ENCODE measurements at places on chromosomes 16 and 17.
A peak's percentile ranks its signal among the peaks of the same experiment; 100 is the strongest.

DNA sequence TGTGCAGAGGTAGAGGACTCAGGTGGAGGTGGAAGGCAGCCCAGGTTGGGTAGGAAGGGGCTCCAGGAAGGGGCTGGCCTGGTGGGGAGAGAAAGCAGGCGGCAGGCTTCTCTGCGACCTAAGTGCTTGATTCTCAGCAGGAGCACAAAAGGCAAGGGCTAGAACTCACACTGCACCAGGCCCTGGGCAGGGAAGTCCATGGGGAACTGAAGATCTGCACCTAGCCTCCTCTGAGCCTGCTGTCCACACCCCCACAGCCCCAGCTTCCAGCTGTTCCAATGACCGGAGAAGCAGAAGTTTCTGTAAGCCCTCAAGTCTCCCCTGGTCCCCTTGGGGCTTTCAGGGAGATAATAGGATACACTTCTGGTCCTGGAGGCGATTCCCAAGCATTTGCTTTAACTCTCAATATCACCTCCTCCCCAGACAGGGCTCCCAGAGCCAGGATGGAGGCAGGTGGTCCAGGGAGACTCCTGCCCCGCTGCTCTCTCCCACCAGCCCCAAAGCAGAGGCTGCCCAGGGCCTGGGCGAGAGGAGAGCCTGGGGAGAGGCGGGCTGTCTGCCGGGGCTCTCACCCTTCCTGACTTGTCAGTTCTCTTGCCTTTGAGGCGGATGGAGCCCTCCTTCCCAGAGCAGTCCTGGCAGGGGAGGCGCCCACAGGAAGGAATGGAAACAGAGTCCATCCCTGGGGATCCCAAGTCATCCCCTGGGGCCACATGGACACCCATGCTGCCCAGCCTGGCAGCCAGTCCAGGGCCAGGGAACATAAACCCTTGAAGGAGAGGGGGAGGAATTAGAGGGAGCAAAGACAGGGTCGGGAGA, 126.0 kb downstream of the RBFOX3 start:
- DNase-seq = no peak

- DNase-seq = no peak
Observed at GRCh38 chr17:62121025-62121730, 56.1 kb upstream of the MED13 start.

DNA sequence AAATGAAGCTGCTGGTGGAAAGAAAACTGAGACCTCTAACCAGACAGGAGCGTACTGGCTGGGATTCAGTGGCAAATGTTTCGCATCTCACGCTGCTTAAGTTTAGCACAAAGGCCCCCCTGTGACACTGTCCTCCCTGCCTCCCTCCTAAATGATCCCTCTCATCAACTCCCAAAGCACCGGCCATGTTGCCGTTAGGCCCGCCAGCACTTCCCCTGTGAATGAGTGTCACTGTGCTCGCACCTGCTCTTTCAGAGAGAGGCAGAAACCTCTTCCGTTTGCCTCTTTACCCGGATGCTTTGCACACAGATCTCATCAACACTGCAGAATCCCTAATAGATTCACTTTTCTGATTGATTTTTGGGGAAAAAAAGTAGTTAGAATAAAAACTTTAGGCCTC, 26.5 kb downstream of the MBTPS1 start:
- no peak for DNase-seq

DNA sequence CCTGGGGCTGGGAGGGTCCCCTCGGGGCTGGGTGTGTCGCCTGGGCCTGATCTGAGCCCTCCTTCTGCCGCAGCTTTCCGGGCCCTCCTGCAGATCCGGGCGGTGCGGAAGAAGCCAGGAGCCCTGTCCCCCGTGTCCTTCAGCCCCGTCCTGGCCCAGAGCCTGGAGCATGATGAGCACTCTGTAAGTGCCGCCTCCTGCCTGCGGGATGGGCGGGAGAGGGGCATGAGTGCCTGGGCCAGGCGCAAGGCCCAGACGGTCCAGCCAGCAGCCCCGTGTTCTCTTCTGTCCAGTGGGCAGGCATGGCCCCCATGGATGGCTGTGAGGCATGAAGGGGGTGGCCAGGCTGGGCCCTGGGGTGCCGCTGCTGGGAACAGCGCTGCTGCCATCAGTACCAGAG, 16.0 kb upstream of the NUDT16L1 start:
- no peak for DNase-seq

GRCh38 chr17:29252101-29252791, 5.6 kb downstream of the CRYBA1 start:
- DNase-seq = no peak

DNA sequence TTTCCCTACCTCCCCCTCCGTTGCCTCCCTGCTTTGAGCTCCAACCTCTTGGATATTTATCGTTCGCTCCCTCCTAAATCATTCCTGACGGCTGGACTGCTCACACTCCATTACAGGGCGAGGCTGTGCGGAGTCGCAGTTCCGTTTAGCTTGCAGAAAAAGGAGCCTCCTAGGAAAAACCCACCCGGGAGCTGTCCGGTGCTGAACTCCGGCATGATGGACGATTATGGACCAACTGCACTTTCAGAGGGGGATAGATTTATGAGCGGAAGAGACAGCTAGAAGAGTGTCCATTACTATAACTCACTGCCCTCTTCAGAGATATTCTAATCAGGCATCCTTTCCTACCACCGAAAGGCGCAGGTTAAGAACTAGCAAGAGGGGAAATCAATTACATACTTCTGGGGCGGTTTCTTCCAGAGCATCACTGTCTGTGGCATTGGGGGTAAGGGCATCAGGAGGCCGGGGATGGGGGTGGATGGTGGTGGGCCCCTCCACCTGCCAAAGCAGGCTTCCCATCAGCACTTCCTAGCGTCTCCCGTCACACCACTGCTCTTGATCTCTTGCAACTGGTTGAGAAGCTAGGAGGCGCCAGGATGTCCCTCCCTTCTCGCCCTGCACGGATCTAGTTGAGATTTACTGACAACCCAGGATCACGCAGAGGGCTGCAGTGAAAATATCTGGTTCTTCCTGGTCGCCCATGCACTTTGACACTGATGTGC, 251.2 kb downstream of the ENGASE start:
- DNase-seq = peak; percentile 79

GRCh38 chr16:62732092-62732491, 695.9 kb upstream of the CDH8 start:
- DNase-seq = no peak

- no peak for DNase-seq
Observed at GRCh38 chr16:15640966-15641365, 2.0 kb downstream of the MARF1 start.

- no peak for DNase-seq
Observed at GRCh38 chr17:80036715-80037477, 454 bp downstream of the CCDC40 start.

DNA sequence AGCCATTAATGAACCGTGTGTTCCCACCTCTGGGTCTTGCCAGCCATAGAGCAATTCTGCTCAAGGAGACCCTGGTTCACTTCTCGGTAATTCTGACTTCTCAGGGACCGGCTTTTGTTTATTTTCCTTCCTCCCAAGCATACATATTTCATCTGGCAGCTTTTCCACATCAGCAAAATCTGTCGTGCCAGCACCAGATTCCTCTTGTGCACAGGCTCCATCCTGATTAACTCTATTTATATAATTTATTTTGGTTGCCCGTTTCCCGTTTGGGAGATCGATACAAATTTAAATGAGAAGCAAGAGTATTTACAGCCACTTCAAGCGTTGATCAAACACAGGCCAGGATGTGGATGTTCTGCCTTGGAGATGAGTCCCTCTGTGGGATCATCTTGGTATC, 161.9 kb upstream of the XYLT1 start:
- no peak for DNase-seq

GRCh38 chr17:39963829-39964228, 1.0 kb downstream of the GSDMA start:
- DNase-seq = no peak

GRCh38 chr16:50841081-50841886, 99.4 kb downstream of the CYLD start:
- DNase-seq = no peak

DNA sequence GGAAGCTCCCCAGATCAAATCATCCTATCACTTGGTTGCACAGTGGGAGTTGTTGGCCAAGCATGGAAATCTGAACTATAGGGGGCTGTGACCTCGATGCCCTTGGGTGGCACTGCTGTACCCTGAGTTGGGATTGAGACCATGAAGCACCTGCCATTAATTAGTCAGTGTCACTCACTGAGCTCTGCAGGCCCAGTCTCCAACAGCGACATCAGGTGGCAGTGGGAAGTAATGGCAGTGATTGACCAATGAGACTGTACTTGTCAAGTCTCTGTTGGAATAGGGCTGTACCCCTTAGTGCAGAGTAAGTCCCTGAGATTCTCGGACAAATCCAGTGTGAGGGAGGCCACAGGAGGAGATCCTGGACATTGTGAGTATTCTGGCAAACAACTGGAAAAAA, 118.0 kb upstream of the RPL38 start:
- DNase-seq = no peak

DNA sequence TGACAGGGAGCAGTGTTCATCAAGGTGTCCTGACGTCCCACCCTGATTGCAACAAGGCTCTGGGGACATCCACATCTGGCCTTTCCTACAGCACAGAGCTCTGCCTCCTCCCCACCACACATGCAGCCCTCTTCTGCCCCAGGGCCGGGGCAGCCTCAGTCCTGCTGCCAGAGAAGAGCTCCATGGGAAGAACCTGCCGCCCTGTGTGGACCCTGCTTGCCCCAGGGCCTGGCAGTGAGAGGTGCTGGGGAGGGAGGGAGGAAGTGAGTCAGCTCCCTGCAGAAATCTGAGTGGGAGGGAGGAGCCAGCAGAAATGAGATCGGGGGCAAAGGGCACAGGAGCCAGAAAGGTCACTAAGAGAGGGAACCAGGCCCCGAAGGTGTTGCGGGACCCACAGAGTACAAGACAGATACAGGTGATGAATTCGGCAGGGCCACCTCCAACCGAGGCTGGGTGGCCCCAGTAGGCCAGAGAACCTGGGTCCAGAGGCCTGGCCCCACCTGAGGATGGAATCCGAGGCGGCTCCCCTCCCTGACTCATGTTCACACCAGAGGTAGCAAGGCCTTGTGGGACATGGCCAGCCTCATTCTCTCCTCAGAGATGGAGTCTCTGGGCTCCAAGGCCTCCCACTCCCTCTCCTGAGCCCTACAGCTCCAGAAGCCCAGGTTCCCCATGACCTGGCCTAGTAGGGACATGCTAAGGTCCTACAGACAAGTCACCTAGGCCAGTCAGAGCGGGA, 24.8 kb downstream of the MYO18A start:
- DNase-seq = no peak

DNA sequence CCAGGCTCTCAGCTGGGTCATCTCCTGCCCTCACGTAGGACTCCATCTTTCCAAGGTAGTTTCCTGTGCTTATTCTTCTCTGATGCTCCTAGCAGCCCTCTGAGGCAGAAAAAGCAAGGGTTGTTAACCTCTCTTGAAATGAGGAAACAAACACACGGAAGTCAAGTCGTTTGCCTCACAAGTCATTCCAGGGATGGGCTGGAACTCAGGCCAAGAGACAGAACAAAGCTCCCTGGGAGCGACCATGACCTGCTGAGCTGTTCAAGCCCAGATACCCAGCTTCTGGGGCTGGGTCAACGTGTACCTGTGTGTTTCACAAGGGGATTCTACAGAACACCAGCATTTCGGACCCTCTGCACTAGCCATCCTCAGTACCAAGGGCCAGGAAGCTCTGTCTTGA, 28.1 kb downstream of the SRL start:
- no peak for DNase-seq

- no peak for DNase-seq
Observed at GRCh38 chr16:9040800-9041412, 50.5 kb upstream of the HAPSTR1 start.

DNA sequence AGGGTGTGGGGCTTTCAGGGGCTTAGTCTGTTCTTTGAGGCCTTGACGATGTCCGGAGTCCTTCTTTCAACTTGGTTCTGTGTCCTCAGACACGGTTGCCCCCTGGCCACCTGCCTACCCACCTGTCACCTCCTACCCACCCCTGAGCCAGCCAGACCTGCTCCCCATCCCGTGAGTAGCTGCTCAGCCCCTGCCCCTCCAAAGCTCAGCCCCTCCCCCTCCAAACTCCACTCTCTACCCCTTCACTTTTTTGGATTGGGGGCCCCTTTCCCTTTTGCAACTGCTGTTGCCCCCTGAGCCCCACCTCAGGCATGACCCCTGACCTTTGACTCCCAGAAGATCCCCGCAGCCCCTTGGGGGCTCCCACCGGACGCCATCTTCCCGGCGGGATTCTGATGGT, 1.2 kb downstream of the LAT start:
- no peak for DNase-seq

GRCh38 chr16:89064606-89065457, 28.8 kb upstream of the ACSF3 start:
- DNase-seq = no peak
